ENCODE measurements at places on chromosomes 6 and 20.

- peak; percentile 54 for DNase-seq
Measured at GRCh38 chr6:146914489-146915483, 289.4 kb upstream of the STXBP5 start.

GRCh38 chr20:432208-432607 is 24.1 kb downstream of the RBCK1 start:
- no peak for DNase-seq

DNA sequence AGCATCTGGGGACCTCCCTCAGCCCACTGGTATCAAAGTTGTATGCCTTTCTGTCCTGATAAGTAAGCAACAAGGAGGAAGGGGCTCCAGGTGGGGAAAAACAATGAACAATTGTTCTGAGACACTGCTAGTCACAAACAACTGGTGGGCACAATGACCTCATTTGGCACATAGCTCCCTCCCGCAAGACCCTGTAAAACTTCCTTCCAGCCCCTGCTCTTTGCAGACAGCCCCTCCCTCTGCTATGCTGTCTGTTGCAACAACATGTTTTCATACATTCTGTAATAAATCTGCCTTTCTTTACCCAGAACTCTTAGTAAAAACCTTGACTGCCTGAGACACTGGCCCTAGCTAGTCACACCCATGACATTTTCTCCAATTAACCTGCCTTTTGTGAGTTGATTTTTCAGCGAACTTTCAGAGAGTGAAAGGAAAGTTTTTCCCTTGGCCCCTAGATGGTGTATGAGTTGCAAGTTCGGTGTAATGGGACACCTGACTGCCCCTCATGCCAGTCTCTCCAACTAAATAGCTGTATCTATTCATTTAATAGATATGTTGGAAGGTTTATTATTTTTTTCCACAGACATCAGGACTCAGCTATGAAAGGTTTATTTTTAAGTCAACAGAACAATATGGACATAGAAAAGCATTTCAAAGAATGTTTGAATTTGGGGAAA is 142.3 kb upstream of the SLC22A16 start:
- DNase-seq: no peak

- no peak for DNase-seq
Measured at GRCh38 chr20:4730780-4731179, 9.1 kb downstream of the PRND start.

DNA sequence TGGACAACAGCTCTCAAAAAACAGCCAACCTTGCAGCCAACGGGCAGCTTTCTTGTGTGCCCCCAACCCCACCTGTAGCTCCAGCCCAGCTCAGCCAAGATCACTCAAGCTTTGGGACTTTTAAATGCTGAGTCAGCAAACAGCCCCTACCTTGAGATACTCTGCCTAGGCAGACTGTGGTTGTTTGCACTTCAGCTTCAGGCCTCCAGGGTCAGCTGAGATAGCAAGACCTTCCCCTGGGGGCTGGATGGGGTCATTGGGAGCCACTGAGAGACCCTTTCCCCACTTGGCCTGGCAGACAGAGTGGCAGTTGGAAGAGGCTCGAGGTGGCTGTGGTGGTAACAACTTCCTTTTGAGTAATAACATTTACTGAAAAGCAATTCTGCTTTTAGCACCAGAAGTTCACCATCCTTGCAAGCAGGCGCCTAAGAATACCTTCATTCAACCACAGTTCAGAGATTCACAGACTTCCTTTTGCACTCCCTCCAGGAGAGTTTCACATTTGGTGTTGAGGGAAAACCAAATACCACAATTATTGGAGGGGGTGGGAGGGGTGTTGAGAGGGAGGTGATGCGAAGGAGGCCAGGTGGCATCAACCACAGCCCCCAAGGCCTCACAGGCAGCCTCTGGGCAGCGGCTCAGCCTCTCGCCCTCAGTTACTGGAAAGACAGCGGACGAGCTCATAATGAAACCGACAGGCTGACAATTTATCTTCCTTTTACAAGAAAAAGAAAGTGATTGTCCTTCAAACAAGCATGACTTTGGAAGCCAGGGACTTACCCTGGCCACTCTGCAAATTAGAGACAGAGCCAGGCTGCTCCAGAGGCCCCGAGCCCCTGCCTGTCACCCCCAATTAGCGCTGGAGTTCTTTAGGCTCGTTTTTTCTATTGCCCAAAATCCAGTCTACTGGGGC is 148.1 kb downstream of the CEBPB start:
- DNase-seq: peak; percentile 59

GRCh38 chr6:154500769-154501577 is 9.5 kb downstream of the CNKSR3 start:
- no peak for DNase-seq

DNA sequence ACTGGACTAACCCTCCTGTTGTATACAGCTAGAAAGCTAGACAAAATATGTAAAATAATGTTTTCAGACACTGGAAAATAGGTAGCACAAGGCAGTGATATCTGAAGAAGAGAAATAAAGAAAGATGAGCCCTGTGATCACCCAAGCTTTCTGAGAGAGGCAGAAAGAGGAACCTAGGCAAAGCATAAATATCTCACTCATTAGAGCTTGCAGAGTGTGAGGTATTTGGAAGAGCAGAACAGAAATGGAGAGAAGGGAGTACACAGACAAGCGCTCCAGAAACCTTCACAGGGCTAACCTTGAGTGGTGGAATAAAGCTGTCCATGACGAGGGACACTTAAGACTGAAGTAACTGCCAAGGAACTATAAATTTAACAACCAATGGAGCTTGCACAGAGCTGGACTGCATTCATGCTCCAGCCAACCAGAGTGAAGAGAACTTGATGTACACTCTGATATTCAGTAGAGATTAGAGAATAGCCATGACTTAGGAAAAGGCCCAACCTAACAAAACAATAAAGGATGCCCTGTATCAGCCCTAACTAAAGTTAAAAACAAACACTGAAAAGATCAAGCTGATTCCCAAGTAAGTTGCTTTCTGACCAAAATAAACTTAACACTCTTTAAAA is 280.9 kb upstream of the STXBP5 start:
- no peak for DNase-seq

DNA sequence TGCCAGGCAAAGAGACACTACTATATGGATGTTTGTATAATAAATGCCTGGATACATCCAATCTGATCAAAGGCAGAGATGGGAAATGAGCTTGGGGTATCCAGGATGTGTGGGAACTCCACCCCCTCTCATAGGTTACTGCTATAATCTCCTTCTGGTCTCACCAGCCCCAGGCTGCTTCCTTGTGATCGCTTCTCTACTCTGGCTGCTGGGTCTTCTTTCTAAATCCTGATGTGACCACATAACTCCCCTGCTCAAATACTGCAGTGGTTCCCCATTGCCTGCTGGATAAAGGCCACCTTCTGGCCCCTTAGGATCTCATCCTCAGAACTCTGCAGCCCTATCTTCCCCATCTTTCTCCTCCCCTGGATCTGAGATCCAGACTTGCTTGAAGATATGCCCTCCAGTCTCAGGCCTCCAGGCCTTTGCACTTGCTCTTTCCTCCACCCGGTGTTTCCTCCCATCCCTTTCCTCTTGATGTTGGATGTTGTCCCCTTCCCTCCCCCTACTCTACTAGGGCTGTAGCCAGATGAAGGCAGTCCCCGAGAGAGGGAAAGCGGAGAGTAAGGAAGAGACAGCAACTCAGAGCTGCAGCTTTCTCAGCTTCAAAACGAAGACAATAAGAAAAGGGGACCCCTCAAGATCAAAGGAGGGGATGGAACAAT is 828 bp upstream of the XKR7 start:
- DNase-seq: no peak

GRCh38 chr6:95856876-95857364 is 158.9 kb upstream of the FUT9 start:
- DNase-seq: no peak

DNA sequence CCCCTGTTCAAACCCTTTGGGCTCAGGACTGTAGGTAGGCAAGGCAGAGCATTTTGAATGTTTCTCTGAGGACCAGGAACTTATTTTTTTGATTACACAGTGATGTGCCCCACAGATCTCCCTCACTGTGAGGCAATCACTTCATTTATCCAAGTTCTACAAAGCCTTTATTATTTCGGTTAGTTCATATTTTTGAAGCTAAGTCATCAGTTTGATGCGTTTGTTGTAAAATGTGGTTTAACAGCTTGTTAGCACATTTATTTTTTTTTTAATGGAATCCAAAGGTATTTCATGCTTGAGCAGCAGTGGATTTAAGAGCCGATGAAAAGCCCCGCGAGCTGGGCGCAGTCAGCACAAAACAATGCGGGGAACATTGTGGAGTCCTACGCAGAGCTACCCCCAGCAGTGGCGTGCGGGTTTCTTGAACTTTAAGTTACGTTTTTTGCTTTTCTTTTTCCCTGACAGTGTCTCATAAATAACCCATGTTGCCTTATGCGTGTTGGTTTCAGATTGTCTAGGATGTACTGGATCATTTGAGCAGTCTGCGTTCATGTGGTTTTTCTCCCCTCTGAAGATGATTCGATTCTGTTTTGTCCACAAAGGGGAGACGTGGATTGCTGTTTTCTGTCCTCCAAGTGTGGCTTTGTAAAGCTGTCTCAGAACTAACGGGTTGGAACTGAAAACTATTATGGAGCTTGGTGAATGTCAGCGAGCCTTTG is 233.6 kb upstream of the BMP2 start:
- DNase-seq: no peak

DNA sequence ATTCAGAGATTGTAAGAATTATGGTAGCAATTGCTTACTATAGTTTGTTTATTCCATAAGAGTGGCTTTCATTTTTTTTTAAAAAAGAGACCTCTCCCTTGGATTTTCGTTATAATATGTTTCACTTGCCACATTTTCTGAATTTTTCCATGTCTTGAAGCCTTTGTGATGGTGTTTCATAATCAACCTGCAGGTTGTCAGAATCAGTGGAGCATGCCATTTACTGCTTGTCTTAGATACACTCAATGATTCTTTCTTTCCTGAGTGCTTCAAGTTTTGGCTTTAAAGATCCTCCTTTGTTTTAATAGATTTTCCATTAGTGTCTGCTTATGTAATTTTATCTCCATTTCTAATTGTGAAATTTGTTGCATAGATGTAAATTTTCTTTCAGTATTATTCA is 31.2 kb downstream of the KCNQ5 start:
- DNase-seq: no peak

DNA sequence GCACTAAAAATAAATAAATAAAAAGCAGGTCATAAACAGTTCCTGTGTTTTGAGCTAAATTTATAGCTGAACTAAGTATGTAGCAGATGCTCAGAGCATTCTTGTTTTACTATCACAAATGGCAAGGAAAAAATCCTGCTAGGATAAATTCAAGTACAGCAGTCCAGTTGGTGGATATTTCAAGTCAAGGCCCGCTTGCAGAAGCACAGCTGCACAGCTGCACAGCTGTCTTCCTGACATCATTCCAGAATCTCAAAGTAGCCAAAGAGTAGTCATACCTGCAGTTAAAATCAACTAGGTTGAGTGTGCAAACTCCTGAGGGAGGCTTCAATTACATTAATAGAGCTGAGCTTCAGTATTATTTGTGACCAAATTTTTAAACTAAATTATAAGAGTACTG is 297.7 kb upstream of the MANEA start:
- no peak for DNase-seq

DNA sequence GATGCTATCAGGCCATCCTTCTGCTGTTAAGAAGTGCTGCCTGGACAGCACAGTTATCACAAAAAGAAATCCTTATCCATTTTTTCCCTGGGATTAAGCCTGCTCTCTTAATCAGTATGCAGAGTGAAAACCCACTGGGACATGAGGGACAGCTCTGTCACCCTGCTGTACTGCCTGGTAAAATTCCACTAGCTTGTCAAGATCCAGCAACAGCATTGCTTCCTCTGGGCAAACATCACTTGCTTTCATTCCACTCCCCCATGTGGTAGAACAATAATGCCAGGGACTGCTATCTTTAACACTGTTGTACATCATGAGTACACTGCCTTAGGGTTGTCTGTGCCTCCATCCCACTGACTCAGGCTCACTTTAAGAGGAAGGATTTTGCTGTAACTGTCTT is 331.3 kb downstream of the KIF16B start:
- DNase-seq: peak; percentile 48

GRCh38 chr20:51434580-51435247 is 107.8 kb downstream of the NFATC2 start:
- DNase-seq: no peak

DNA sequence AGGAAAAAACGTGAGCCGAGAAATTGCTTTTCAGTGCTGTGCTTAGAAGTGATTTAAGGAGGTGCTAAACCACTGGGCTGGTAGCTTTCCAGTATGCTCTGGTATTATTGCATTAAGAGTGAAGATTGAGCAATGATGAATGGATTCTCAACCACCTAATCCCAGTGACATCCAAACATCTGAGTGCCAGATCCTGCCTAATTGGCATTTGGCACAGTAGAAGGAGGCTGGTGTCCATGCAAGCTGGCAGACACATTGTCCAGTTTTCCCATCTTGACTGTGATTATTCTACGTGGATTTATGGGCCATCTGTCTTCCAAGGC is 398.0 kb upstream of the PLCB4 start:
- DNase-seq: no peak

- peak; percentile 8 for DNase-seq
Measured at GRCh38 chr6:155341130-155341828, 27.0 kb upstream of the TFB1M start.

- DNase-seq: no peak
Measured at GRCh38 chr20:14441201-14441600, 103.8 kb upstream of the FLRT3 start.

DNA sequence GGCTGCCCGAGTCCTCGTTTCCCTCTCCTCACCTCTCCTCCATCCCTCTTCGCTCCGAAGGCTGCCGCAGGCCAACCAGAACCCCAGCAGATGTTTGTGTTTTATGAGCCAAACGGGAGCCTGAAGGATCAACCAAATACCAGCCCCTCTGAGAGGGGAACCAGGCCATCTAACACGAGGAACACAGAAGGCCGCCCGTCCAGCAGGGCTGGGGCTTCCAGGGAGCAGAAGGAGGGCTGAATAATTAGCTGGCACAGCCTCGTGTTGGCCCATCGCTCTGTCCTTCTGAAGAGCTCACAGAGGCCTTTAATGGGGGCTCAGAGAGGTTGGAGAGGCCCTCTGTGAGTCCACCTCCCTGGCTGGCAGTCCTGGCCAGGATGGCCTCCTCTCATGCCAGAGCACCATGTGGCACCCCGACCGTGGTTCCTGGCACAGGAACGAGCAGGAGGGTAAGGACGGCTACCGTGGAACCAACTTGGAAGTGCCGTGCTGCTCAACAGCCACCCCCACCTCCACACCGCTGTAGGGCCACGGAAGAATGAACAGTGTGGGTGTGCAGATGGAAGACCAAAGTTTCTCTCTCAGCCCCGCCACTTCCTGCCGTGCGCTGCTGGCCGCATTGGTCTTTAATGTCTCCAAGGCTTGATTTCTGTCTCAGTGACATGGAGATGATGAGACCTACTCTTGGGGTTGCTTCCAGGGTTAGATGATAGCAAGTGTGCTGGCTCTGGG is 155.2 kb downstream of the SCML4 start:
- no peak for DNase-seq

DNA sequence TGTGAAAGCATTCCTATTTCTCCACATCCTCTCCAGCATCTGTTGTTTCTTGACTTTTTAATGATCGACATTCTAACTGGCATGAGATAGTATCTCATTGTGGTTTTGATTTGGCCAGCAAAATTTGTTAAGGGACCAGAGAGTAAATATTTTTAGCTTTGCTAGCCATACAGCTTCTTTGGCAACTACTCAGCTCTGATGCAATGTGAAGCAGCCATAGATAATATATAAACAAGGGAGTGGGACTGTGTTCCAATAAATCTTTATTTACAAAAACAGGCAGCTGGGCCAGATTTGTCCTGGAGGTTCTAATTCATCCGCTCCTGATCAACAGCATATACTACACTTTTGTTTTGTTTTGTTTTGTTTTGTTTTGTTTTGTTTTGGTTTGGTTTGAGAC is 202.9 kb downstream of the ZNF217 start:
- no peak for DNase-seq

GRCh38 chr6:90403489-90404381 is 107.1 kb upstream of the BACH2 start:
- DNase-seq: no peak

- DNase-seq: no peak
Measured at GRCh38 chr6:2016040-2016439, 229.4 kb downstream of the GMDS start.

All from bone marrow (tissue), 2 donors.